ENCODE measurements at places on chromosomes 11 and 22. TPM values are rescaled to one million over a fixed set of nuclear protein-coding genes. Genes with fewer than 3 reads are reported as not detected.

DNA sequence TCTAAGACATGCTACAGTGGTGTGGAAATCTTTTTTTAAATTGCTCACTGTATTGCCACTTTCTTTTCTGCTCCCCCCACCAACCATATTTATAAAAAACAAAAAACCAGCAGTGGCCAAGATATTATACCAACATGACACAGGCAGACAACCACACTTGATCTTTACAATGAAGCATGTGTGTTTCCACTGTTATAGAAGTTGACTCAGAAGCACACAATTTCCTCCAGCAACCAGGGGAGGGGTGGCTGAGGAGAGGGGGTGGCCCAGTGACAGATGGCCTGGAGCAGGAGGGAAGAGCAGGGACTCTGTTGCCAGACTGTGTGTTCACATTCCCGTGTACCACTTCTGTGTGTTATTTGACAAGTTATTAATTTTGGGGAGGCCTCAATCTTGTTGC lies 14.8 kb downstream of the CD59 start:
- DNase-seq = no peak

- DNase-seq = no peak
Observed at GRCh38 chr11:1510928-1511327, 24.3 kb upstream of the MOB2 start.

DNA sequence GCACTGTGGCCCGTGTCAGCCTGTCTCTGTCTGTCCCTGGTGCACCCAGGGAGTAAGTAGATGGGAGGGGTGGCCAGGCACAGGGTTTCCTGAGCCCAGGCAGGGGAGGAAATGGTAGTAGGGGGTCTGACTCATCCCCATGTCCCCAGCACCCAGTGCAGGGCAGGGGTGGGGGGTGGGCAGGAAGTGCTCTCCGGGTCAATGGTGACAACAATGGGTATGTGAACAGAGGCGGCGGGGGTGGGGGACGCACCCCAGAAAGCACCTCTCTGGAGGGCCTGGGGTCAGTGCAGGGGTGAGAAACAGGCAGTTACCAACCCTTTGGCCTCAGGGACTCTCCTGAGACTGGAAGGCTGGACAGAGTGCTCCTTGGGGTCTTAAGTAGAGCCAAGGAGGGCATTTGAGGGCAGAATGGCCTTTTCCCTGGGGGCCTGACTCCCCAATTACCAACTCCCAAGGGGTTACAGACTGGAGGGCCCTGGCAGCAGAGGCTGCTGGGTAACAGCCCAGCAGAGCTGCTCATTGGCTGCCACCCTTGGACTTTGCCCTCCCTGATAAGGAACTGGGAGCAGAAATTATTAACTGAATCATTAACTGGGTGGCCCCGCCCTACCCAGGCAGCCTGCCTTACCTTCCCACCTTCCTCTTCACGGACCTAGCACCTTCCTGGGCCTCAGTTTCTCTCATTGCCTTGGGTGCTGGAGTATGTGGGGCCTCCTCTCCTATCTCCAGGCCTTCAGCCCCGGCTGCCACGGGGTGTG lies 4.2 kb downstream of the MYRF start:
- no peak for DNase-seq

DNA sequence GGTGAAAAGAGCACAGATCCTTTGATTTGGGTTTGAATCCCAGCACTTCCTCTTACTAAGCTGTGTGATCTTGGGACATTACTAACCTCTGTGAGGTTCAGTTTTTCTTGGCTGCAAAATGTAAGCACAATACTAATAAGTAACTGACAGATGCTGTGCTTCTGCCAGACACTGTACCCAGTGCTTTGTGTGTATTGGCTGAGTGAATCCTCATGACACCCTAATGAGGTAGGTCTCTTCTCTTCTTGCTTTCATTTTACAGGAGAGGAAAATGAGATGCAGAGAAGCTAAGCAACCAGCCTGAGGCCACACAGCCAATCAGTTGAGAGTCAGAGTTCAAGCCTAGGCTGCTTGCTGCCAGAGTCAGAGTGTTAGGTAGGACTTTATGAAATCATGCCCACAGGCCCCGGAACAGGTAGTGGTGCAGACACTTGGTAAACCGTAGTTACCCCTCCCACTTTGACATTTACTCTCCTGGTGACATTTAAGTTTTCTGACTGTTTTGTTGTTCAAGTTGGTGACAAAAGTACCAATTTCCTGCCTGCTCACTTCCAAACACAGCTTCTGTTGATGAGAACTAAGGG lies 21.2 kb downstream of the PTPRJ start:
- no peak for DNase-seq

DNA sequence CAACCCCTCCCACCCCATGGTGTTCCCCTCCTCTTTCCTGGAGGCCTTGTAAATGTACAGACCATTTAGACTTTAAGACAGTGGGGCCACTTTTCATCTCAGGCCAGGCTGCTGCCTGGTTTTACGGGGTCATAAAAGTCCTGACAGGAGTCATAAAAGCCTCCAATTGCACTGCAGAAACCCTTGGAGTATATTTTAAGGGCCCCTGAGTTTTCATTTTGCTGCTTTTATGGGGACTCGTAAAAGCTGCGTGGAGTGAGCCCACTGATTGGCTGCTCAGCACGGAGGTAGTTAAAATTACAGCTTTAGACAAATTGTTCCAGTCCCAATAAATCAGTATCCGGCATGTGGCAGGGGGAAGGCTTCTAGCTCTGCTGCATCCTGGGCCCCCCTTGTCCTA lies 627.6 kb downstream of the NTM start:
- no peak for DNase-seq

GRCh38 chr11:90171359-90171758 lies 36.9 kb downstream of the NAALAD2 start:
- no peak for DNase-seq

DNA sequence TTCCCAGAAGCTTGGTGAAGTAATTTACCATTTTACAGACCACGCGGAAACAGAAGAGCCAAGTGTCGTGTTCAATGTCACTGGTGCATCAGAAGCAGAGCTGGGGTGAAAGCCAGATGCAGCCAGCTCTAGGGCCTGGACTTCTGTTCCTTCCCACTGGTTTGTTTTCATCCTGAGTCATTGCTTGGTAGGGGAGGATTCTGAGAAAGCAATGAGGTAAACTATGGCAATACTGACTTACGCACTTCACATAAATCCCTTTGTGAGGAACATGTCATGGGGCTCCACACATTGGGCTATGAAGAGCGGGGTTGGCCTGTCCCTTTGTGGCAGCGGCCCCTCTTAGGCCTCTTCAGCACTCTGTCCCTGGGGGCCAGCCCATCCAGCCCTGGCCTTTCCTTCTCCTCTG lies 52.4 kb upstream of the RBFOX2 start:
- DNase-seq = peak; percentile 66

GRCh38 chr22:40965936-40966725 lies 15.0 kb downstream of the RBX1 start:
- no peak for DNase-seq

DNA sequence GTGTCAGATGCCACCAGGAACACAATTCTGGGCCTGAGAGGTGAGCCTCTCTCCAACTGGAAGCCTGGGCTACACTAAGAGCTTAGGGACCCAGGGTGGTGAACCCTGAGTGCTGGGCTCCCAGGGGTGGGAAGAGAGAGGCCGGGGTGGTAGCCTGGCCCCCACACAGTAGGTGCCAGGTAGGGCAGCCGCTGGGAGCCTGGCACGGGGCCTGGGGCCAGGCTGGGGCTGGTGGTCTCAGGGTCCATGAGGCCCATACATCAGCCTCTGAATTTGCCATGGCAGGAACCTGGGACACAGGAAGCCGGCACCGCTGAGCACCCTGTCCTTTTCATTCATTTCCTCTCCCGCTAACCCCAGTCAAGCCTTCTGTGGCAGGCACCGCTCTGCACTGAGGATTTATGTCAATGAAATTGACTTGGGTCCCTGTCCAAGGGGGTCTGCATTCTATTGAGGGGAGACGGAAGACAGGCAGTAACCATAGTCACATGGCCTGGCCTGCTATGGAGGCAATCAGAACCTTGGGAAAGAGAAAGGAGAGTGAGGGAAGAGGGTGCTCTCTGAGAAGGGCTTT lies 8.6 kb downstream of the MYEOV start:
- DNase-seq = no peak

- peak; percentile 62 for DNase-seq
Observed at GRCh38 chr11:2883979-2884815, 1.4 kb downstream of the CDKN1C start.

GRCh38 chr11:83280256-83280655 lies 5.9 kb downstream of the CCDC90B start:
- no peak for DNase-seq

- DNase-seq = no peak
Observed at GRCh38 chr11:74487875-74488274, 5.6 kb downstream of the LIPT2 start.

DNA sequence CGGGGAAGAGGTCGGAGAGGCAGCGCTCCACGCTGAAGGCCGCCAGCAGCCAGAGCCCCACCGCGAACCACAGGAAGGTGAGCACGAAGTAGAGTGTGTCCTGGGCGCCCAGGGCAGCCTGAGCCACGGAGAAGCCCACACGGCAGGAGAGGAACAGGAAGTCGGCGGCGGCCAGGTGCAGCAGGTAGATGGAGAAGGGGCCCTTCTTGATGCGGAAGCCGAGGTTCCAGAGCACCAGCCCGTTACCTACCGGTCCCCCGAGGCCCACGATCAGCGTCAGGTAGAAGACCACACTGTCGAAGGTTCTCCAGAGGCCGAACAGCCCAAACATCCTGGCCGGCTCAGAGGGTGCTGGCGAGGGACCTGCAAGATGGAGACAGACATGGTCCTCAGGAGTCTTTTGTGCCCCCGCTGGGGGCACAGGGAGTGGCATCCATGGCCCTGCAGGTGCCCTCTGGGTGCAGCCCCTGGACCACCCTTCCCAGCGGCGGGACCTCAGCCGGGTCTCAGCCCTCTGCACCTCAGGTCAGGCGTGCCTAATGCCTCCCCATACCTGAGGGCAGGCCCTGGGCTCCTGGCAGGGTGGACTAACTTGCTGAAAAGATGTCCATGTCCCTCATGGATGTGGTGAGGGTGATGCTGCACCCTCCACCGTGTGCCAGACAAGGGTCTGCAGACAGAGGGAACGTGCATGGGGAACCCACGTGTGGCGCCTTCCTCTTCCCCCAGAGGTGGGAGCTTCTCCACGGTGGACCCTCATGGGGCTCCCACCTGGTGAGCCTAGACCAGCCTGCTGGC lies at the start of gene MRGPRG:
MRGPRG (minus strand) TSS at position 331 of the 798 bp plus-strand sequence; CDS start at position 331, 0 bp downstream.
- no peak for DNase-seq

- DNase-seq = no peak
Observed at GRCh38 chr22:29138556-29139305, 65.9 kb downstream of the KREMEN1 start.

GRCh38 chr22:44159811-44160210 lies 20.9 kb upstream of the PARVG start:
- DNase-seq = no peak

GRCh38 chr11:116148645-116149044 lies 624.1 kb downstream of the BUD13 start:
- DNase-seq = no peak

GRCh38 chr11:91115116-91115515 lies 892.3 kb upstream of the CHORDC1 start:
- no peak for DNase-seq

GRCh38 chr22:40400159-40400558 lies 29.8 kb downstream of the SGSM3 start:
- DNase-seq = no peak

DNA sequence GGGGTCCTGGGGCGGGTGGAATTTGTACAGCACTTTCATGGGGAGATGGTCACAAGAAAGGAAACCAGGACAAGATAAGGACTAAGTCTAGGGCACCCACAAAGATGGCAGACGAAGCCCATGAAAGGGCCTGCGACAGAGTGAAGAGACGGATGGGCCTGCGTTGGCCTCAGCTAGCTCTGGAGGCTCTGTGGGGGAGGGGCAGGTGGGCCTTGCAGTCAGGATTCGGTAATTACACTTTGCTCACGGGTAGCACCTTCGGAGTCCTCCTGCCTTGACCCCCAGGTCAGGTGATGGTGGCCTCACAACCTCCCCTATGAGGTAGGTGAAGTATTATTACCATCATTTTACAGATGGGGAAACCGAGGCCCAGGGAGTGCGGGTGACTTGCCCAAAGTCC lies 7.1 kb downstream of the LRRC10B start:
- DNase-seq = no peak

GRCh38 chr11:15859411-15859810 lies 496.9 kb downstream of the SOX6 start:
- DNase-seq = no peak

GRCh38 chr11:134181707-134182106 lies 42.1 kb downstream of the NCAPD3 start:
- no peak for DNase-seq

DNA sequence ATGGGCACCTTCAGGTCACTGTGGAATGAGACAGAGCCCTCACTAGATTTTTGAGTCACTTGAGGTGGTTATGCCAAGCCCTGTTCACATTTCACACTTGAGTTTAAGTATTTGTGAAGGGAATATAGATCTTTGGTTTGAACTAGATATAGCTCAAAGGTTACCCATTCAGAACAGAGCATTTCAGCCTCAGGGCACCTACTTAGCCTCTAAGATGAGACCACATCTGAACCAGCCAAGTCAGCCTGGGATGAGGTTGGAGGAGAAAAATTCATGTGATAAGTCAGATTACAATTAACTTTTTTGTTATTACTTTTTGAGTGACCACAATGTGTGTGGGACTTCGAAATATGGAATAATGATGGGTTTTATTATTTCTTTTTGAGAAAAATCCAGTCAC lies 127.8 kb downstream of the TEAD1 start:
- no peak for DNase-seq

DNA sequence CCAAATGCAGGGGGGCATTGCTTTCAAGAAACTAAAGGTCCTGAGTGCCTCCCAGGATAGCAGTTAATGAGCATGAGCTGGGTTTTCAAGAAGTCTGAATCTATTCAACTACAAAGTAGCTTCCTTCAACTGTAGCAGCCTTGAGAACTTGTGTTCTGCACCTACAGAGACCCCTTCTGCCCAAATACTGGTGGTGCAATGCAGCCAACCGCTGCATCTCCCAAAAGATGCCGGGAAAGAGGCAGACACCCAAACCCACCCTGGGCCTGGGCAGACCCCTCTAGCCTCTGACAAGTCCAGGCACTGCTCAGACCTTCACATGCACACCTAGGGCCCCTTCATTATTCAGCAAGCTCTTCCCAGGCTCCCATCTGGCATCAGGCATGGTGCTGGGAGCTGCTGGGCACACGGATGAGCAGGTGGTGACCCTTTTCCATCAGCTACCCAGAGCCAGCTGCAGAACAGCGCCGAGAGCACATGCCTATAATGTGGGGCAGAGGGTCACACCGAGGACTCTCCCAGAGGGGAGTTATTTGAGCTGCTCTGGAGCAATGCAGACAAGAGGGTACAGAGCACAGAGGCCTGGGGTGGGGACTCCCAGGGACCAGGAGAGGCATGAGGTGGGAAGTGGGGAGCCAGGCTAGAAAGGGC lies 44.9 kb upstream of the ETS1 start:
- peak; percentile 44 for DNase-seq

GRCh38 chr11:77118086-77118485 lies 10.0 kb upstream of the MYO7A start:
- DNase-seq = no peak

Gene BIRC3
- 7.0 TPM for total RNA-seq

Gene NXPE4
- total RNA-seq = not detected

Gene GDPD4
- 1.2 TPM for total RNA-seq

Gene PHOX2A
- total RNA-seq = not detected

Gene SYT12
- total RNA-seq = 0.55 TPM

Gene C22orf42
- total RNA-seq = not detected

Gene OSM
- 0.76 TPM for total RNA-seq

Gene CCDC134
- total RNA-seq = 4.1 TPM

Gene TMA7B
- not detected for total RNA-seq

Gene EXT2
- 52.6 TPM for total RNA-seq

Gene TTLL1
- 5.6 TPM for total RNA-seq

Gene CDC42EP2
- total RNA-seq = 9.7 TPM

Gene VEGFB
- 20.0 TPM for total RNA-seq

Gene SLC22A25
- total RNA-seq = not detected

Gene CREB3L1
- 20.8 TPM for total RNA-seq

All from uterus (tissue), 4 donors.